A549 treated with CpdA at 1 μM for 4 hours (cell line): ENCODE measurements at places on chromosomes 1 and 21. TPM values are rescaled to one million over a fixed set of nuclear protein-coding genes. Genes with fewer than 3 reads are reported as not detected.

Gene SMG5
- total RNA-seq = 42.8 to 50.5 TPM (median 49.3 TPM) in 5 replicates

Gene SELL
- total RNA-seq = 0.20 to 0.40 TPM (median 0.28 TPM) in 5 replicates

Gene GREM2
- total RNA-seq = 0.14 to 0.34 TPM (median 0.27 TPM) in 5 replicates

Gene GJB3
- total RNA-seq = 3.3 to 8.0 TPM (median 5.1 TPM) in 5 replicates

Gene DVL1
- 51.2 to 89.9 TPM (median 81.5 TPM) in 5 replicates for total RNA-seq

Gene NEK7
- total RNA-seq = 14.9 to 22.2 TPM (median 19.4 TPM) in 5 replicates

Gene SPRR4
- total RNA-seq = not detected in 5 replicates

Gene KCNJ9
- 0.06 TPM in 1 of 5 replicates, not detected in the others for total RNA-seq

Gene ARMH1
- total RNA-seq = 0.48 to 1.1 TPM (median 0.66 TPM) in 5 replicates

Gene HTR1D
- 10.1 to 13.5 TPM (median 11.0 TPM) in 5 replicates for total RNA-seq

Gene TDRD10
- total RNA-seq = 0.07 TPM in 1 of 5 replicates, not detected in the others

Gene FCMR
- 3.9 to 6.6 TPM (median 3.9 TPM) in 5 replicates for total RNA-seq

Gene ATP13A2
- total RNA-seq = 20.8 to 29.1 TPM (median 25.1 TPM) in 5 replicates

Gene SRRM1
- 33.8 to 66.6 TPM (median 43.2 TPM) in 5 replicates for total RNA-seq

Gene NFASC
- 1.6 to 2.3 TPM (median 2.0 TPM) in 5 replicates for total RNA-seq

Gene FAM163A
- total RNA-seq = not detected in 5 replicates

Gene OR10J1
- not detected in 5 replicates for total RNA-seq

Gene WASF2
- 40.1 to 52.5 TPM (median 48.7 TPM) in 5 replicates for total RNA-seq

Gene FAM151A
- total RNA-seq = not detected in 5 replicates

Gene ETV3L
- total RNA-seq = not detected in 5 replicates

Gene C1orf210
- not detected in 5 replicates for total RNA-seq

Gene SRSF11
- total RNA-seq = 70.7 to 101 TPM (median 85.7 TPM) in 5 replicates

Gene PLA2G2A
- not detected in 5 replicates for total RNA-seq

Gene ZMYND12
- total RNA-seq = 0.29 to 0.57 TPM (median 0.38 TPM) in 5 replicates

Gene TMCO4
- 5.6 to 7.4 TPM (median 6.5 TPM) in 5 replicates for total RNA-seq

Gene C1orf87
- not detected in 5 replicates for total RNA-seq

Gene MIGA1
- total RNA-seq = 4.5 to 7.5 TPM (median 5.8 TPM) in 5 replicates

Gene TSPAN2
- total RNA-seq = 0.63 to 1.3 TPM (median 1.2 TPM) in 5 replicates

Gene STIL
- 9.7 to 12.0 TPM (median 9.8 TPM) in 5 replicates for total RNA-seq

Gene FAM177B
- not detected in 5 replicates for total RNA-seq

Gene ZNF683
- not detected in 5 replicates for total RNA-seq

Gene PRAMEF17
- total RNA-seq = not detected in 5 replicates

Gene PTGER3
- 0.01 TPM in 1 of 5 replicates, not detected in the others for total RNA-seq

Gene REN
- not detected in 5 replicates for total RNA-seq

Gene LYPD8
- total RNA-seq = 0.15 to 0.40 TPM (median 0.26 TPM) in 3 of 5 replicates, not detected in the others

Gene GJA4
- total RNA-seq = not detected in 5 replicates

Gene C1orf146
- not detected in 5 replicates for total RNA-seq

Gene CCDC27
- not detected in 5 replicates for total RNA-seq

Gene MXRA8
- total RNA-seq = 0.09 to 0.65 TPM (median 0.29 TPM) in 5 replicates

Gene C1orf159
- total RNA-seq = 9.8 to 16.1 TPM (median 14.6 TPM) in 5 replicates

Gene CTNNBIP1
- 6.4 to 10.7 TPM (median 9.1 TPM) in 5 replicates for total RNA-seq

Gene CDK11B
- 25.2 to 27.7 TPM (median 26.6 TPM) in 5 replicates for total RNA-seq

Gene DFFB
- 2.8 to 4.3 TPM (median 3.9 TPM) in 5 replicates for total RNA-seq

Gene DNAI4
- 0.31 to 1.5 TPM (median 0.47 TPM) in 5 replicates for total RNA-seq

Gene ELK4
- 6.7 to 8.0 TPM (median 7.7 TPM) in 5 replicates for total RNA-seq

Gene KLHDC8A
- 0.22 to 0.79 TPM (median 0.59 TPM) in 5 replicates for total RNA-seq

Gene FMOD
- total RNA-seq = 0.01 to 0.05 TPM in 2 of 5 replicates, not detected in the others

Gene VCAM1
- total RNA-seq = 0.06 to 0.08 TPM in 2 of 5 replicates, not detected in the others

Gene RGS4
- total RNA-seq = 0.07 to 0.19 TPM (median 0.13 TPM) in 4 of 5 replicates, not detected in the other

Gene PLPP3
- total RNA-seq = 26.6 to 34.8 TPM (median 30.1 TPM) in 5 replicates

Gene PMVK
- 38.2 to 44.2 TPM (median 41.9 TPM) in 5 replicates for total RNA-seq

Gene C1orf167
- total RNA-seq = 0.08 TPM in 1 of 5 replicates, not detected in the others

Gene C2CD4D
- total RNA-seq = not detected in 5 replicates

Gene CAPN8
- 0.39 to 0.69 TPM (median 0.54 TPM) in 5 replicates for total RNA-seq

Gene PDE9A
- total RNA-seq = 0.92 to 1.5 TPM (median 1.1 TPM) in 5 replicates

Gene NBPF11
- 4.3 to 5.7 TPM (median 5.0 TPM) in 5 replicates for total RNA-seq
